Stimulated activated CD4-positive, alpha-beta T cell treated with anti-CD3 and anti-CD28 coated beads, Interleukin-15, amount 100 ng/mL, for 24 hours (primary cell): ENCODE measurements at places on chromosomes 12 and 14.

DNA sequence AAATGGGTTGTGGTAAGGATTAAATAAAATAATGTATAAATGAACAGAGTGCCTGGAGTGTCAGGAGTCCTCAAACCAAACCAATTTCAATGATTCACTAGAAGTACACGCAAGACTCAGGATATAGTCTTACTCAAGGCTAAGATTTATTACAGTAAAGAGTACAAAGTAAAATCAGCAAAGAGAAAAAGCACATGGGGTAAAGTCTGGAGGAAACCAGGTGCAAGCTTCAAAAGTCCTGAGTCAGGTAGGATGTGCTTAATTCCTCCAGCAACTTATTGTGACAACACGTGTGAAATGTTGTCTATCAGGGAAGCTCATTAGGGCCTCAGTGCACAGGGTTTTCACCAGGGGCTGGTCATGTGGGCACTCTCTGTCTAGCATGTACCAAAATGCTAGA is 105.8 kb upstream of the NAP1L1 start:
- DNase-seq = no peak

DNA sequence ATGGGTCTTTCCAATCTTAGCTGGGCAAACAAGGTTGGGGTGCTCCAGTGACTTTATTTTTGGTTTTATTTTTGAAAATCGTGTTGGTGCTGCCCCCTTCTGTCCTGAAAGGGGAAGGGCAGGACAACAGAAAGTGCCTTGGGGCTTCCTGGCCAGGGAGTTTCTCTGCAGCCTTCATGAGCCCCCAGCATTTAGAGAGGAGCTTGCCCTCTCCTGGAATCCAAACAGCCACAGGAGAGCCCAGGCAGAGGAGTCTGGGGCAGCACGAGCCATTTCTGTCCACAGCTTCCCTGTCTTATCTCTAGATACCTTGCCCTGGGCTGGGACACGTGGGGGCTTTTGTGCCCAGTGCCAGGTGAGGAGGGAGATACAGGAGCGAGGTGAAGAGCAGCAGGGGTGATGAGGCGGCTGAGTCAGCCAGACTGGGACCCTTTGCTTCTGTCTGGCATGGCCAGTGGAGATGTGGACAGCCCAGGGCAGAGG is 4.4 kb upstream of the C1RL start:
- DNase-seq = peak; percentile 39

GRCh38 chr14:90424686-90425372 is 28.0 kb downstream of the CALM1 start:
- DNase-seq = no peak

DNA sequence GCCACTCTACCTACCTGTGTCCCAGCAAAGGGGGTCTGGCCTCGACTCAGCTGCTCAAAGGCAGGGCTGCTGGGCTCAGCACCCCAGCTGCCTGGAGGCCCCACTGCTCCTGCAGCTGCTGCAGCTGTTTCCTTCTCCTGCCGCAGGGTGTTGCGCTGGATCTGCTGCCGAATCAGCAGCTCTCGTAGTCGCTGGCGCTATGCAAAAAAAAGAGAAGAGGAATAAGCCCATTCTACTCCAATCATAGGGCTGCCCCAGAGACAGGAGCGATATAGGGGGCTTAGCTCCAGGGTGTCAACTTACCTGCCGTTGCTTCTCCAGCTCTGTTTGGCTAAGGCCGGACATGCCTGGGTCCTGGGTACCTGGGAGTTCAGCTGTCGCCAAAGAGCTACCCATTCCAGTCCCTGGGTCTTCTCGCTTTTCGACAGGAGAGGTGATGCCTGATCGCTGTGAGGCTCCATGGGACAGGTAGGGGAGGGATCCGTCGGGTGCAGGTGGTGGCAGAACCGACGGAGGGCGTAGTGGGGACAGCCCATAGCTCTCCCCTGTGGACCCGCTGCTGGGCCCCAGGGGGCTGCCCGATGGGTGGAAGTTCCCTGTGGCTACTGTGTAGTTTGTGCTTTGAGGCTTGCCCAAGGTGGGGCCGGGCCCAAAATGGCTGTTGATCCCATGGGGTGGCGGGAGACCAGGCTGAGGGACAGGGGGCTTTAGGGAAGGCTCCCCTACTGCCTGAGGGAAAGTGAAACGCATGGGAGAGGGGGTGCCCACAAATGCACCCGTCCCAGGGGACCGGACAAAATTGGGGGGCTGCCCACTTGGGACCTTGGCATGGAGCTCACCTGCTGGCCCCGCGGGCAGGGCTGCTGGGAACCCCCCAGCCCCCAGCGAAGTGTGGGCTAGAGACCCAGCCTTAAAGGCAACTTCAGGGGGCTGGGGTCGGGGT is 20.9 kb downstream of the KMT2D start:
- no peak for DNase-seq

DNA sequence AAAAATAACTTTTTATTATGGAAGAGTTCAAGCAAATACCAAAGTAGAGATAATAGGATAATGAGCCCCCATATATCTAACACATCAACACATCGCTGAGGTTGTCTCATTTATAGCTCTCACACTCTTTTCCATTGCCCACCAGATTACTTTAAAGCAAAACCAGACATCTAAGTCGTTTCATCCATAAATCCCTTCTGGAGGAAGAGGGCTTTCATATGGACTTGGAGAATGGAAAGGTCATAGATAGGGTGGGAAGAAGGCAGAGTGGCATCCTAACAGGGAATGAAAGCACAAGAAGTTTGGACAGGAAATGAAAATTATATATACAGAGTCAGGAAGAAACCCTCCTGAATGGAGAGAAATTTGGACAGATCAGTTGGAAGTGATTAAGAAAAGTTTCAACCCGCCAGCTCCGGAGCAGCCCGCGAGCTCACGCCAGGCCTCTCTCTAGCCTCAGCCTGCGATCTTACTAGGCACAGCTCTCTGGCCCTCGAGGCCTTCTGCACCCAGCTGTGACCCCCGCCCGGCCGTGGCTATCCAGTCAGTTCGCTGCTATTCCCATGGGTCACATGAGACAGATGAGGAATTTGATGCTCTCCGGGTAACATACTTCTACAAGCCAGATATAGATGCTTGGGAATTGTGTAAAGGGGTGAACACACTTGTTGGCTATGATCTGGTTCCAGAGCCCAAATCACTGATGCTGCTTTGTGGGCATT is 48.4 kb upstream of the NID2 start:
- DNase-seq = no peak

GRCh38 chr14:104939666-104940410 is 15.2 kb downstream of the PLD4 start:
- no peak for DNase-seq

- no peak for DNase-seq
Measured at GRCh38 chr12:22835431-22835830, 210.5 kb downstream of the ETNK1 start.

DNA sequence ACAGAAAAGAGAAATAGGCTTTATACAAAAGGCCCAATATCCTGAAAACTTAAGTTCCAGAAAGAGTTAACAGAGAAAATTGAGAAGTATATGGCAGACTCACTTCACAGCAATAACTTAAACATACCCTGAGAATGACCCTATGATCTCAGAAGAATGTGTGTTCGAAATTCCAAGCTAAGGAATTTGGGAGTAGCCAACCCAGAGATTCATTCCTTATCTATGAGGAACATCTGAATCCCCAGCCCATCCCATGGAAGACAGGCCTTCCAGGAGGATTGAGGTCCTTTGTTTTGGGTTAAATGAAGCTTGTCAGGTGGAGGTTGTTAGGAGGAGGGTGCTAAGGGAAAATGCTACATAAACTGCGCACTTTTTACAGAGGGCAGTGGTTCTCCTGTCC is 7.5 kb upstream of the SAV1 start:
- no peak for DNase-seq

GRCh38 chr14:85532374-85533022 is 2.6 kb downstream of the FLRT2 start:
- no peak for DNase-seq

- DNase-seq = no peak
Measured at GRCh38 chr12:79451978-79452377, 238.8 kb downstream of the PAWR start.

GRCh38 chr14:75011356-75011994 is 8.8 kb downstream of the EIF2B2 start:
- peak; percentile 36 for DNase-seq

GRCh38 chr12:130748786-130749185 is 32.7 kb upstream of the RIMBP2 start:
- no peak for DNase-seq

GRCh38 chr14:79482825-79483224 is 728.5 kb downstream of the DIO2 start:
- DNase-seq = no peak

DNA sequence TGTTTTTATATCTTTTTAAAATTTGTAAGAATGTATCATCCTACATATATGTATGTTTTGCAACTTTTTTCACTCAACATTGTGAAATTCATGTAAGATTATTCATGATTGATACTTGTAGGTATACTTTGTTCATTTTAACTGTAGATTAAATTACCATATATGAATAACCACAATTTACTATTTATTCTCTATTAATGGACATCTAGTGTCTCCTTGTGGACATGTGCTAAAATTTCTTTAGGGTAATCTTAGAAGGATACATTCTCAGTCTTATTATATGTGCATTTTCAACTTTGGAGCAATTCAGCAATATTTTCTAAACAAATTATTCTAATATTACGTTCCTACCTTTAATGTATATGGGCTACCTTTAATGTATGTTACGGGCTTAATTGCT is 192.4 kb downstream of the FUT8 start:
- no peak for DNase-seq

DNA sequence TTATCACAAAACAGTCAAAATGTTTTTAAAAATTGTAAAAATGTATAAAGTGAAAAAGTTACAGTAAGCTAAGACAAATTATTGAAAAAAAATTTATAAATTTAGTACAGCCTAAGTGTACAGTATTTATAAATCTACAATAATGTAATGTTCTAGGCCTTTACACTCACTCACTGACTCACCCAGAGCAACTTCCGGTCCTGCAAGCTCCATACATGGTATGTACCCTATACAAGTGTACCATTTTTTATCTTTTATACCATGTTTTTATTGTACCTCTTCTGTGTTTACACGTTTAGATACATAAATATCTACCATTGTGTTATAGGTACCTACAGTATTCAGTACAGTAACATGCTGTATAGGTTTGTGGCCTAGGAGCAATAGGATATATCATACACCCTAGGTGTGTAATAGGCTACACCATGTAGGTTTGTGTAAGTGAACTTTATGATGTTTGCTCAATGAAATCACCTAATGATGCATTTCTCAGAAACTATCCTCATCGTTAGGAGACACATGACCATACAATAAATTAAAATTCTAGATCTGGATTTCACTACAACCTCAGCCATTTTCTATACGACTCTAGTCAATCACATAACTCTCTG is 66.8 kb downstream of the TXNDC16 start:
- no peak for DNase-seq

DNA sequence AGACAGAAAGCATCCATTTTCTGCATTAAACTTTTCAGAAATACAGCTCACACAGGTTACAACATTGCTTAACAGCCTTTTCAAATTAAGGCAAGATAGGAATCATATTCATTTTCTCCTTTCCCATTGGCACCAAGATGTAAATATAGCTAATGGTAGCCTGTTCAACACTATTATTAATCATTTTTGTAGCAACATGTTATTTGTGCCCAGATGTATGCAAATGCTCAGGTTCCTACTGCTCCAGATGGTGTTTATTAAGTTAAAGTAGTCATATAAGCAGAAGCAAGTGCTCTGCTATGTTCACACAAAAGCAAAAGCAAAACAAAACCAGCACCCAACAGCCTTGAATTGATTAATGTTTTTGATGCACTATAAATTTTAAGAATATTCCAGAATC is 1110.6 kb downstream of the SLC6A15 start:
- DNase-seq = no peak

- DNase-seq = no peak
Measured at GRCh38 chr12:34607520-34608195, 585.4 kb downstream of the ALG10 start.

- no peak for DNase-seq
Measured at GRCh38 chr12:18908191-18908590, 170.3 kb downstream of the CAPZA3 start.

DNA sequence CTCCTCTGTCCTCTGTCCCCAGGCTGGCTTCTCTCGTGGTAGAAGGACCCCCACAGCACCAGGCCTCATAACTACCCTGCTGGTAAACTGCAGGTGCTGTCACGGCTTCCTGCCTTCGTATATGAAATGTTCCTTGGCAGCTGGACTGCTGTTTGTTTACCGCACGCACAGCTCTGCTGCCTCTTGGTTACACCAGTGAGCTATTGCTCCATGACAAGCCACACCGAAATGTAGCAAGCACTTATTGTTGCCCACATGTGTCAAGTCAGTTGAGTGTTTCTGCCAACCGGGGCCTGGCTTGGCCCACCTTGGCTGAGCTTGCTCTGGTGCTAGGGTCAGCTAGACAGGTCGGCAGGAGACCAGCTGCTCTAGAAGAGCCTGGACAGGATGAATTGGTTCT is 21.7 kb upstream of the TCL1B start:
- DNase-seq = no peak

GRCh38 chr12:112001576-112001975 is 11.4 kb downstream of the TMEM116 start:
- no peak for DNase-seq

GRCh38 chr12:113154351-113154973 is 4.9 kb downstream of the CFAP73 start:
- DNase-seq = peak; percentile 53

- no peak for DNase-seq
Measured at GRCh38 chr12:7628381-7628961, 37.2 kb downstream of the APOBEC1 start.

DNA sequence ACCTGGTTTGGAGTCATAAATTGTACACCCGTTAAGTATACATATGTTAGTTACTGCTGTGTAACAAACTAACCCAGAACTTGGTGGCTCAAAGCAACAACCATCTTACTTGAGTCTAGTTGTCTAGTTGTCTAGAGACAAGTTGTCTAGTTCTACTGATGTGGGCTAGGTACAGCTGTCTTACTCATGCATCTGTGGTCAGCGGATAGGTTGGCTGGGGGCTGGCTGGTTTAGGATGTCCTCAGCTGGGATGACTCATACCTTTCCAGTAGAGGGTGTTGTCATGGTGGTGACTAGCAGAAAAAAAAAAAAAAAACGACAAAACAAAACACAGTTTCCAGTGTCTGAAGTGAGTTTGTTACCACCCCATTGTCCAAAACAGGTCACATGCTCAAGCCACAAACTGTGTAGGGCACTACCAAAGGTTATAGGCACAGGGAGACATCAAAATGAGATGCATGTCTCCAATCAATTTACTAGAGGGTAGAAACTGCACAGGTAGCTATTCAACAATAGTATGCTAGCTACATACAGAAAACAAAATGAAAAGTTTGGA is 680.3 kb downstream of the MED13L start:
- no peak for DNase-seq

DNA sequence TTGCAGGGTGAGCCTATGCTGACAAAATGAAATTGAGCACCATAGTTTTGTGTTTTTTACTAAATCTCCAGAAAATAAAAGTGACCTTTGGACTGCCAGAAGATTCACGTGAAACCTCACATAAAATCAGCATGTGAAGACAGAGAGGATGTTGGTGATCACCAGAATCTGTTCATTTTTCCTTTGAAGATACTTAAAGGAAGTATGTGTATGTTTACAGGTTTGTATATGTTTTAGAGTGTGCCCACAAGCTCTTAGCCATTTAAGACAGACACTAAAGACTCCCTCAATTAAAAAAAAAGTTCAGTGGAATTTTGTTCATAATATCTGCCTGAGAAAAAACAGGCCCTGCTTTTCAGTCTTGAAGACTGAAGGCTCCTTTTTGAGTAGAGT is 25.9 kb downstream of the DDX47 start:
- DNase-seq = no peak

- peak; percentile 44 for DNase-seq
Measured at GRCh38 chr14:21070083-21070609, at the start of gene ARHGEF40. TSS of gene ARHGEF40 (plus strand) at chr14:21070304. CDS start at chr14:21070397, 93 bp downstream.

GRCh38 chr12:131617596-131618302 is 93.1 kb upstream of the SFSWAP start:
- no peak for DNase-seq
